ENCODE measurements at places on chromosomes 4 and X.

DNA sequence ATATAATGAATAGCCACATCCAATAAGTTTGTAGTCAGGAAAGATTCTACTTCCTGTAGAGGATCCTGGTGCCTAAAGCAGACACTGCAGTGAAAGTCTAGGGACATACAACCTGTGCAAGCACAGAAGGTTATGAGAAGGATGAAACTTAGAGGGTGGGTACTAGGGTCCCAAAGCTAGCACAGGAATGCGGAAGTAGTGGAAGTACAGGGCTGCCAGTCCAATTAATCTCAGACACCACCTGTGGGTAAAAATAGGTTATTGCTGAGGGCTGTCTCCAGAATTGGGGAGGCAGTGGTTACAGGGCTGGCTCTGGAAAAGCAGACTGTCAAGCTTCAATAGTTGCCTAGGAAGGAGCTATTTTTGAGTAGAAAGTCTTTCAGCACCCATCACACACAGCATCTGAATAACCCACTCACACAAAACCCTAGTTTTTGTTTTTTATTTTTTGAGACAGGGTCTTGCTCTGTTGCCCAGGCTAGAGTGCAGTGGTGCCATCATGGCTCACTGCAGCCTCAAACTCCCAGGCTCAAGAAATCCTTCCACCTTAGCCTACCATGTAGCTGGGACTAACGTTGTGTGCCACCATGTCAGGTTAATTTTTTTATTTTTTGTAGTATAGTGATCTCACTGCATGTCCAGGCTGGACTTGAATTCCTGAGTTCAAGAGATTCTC is 50.8 kb upstream of the ELF2 start:
- DNase-seq: no peak

DNA sequence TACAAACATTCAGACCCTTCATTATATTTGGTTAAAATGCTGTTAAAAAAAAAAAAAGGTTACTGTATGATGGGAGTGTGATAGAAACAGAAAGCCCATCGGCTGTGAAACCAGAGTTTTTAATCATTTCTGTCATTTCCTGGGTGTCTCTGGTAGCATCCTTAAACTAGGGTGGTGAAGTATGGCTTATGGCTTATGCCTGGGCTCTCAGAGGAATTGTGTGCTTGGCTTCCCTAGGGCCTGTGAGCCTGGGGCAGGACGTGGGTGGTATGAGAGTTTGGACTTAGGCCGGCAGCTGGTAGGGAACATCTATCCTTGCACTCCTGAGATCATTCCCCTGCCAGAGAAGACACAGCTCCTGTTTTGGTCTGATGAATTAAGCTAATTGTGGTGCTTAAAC is 52.2 kb downstream of the DCUN1D4 start:
- DNase-seq: no peak

GRCh38 chrX:16487620-16488385 is 162.2 kb upstream of the S100G start:
- no peak for DNase-seq

DNA sequence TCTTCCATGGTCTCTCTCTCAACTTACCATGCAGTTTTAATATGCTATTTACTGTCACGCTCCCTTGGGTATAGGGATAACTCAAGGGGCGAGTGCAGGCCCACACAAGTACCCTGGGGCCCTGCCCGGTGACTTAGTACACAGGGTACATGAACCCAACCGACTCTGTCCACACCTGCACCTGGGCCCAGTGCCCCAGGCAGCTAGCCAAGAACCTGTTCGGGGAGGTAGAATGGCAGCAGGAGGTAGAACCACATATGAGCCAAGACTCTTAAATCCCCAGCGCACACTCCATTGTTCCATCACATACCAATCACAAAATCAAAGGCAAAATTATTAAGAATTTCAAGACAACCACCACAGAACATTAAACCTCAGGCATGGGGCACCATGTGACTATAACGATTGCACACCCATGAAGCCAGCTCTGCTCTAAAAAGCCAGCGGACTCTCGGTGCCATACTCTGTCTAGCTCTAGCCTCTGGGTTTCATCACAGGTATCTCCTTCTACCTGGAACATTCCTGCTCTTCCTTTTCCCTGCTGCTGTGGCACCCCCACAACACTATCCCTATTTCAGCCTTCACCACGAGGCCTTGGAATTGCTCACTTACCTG is 14.6 kb downstream of the PHF8 start:
- no peak for DNase-seq

- no peak for DNase-seq
These were observed 239.5 kb upstream of the GPC4 start for GRCh38 chrX:133654811-133655210.

DNA sequence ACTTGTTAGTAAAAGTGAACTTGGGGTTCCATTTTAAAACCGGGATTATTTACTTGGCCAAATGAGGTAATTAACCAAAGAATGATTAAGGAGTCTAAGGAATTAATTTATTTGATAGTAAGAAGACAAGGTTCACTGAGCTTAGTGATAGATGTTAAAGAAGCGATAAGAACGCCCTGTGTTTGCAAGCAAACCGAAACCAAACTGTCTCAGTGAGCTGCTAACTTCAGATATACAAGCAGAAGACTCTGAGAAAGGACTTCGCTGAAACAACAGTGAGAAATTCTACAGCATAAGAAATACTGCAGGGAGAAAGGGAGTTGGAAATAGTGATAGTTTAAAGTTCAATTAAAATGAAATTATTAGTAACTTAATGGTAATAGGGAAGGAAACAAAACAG is 37.6 kb upstream of the SHISA3 start:
- DNase-seq: no peak

DNA sequence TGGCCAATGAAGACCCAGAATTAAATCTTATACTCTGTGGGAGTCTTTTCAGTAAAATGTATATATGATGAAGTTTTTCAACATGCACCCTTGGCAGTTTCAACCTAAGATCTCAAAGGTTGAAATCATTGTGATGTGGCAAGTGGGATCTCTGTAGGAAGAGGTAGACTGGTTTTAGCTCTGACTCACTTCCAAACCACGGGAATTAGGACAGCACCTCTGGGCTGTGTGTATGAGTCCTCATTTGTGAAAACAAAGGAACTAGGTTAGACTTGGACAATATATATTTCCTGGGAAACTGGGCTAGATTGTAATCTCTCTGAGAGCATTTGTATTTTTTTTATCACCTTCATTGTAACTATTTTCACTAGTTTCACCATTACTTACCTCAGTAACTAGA is 333.0 kb downstream of the ADGRL3 start:
- no peak for DNase-seq
